ENCODE measurements at places on chromosomes 1 and 21.

GRCh38 chr21:26154753-26155152 lies 15.8 kb downstream of the APP start:
- DNase-seq = no peak

DNA sequence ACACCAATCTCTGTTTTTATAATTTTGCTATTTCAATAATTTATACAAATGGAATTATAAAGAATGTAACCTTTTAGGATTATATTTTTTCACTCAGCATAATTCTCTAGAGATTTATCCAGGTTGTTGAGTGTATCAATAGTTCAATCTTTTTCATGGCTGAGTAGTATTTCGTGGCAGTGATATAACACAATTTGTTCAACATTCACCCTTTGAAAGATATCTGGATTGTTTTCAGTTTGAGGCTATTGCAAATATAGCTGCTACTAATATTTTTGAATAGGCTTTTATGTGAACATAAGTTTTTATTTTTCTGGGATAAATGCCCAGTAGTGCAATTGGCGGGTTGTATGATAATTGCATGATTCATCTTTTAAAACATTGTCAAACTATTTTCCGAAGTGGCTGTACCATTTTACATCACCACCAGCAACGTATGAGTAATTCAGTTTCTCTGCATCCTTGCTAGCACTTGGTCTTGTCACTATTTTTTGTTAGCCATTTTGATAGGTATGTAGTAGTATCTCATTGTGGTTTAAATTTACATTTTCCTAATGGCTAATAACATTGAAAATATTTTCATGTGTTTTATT lies 55.6 kb upstream of the ABCD3 start:
- no peak for DNase-seq

DNA sequence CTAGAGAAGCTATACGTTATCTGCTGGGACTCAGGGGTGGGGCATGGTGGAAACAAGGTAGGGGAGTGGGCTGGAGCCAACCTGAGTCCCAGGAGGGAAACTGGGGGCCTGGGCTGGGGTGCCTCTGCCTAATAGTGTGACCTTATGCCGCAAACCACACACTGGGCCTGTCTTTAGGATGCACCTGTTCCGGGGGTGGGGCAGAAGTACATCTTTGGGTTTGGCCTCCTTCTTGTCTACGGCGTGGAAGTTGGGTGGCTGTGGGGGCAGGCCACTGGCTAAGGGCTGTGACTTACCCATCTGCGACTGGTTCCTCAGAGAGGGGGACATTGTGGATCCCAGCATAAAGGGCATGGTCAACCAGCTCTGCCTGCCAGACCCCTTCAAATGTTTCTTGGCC lies 44.2 kb downstream of the FAAH start:
- no peak for DNase-seq

- peak; percentile 83 for DNase-seq
Observed at GRCh38 chr1:244322791-244323521, 128.8 kb downstream of the ADSS2 start.

GRCh38 chr1:46689356-46689755 lies 17.7 kb downstream of the TEX38 start:
- DNase-seq = no peak

DNA sequence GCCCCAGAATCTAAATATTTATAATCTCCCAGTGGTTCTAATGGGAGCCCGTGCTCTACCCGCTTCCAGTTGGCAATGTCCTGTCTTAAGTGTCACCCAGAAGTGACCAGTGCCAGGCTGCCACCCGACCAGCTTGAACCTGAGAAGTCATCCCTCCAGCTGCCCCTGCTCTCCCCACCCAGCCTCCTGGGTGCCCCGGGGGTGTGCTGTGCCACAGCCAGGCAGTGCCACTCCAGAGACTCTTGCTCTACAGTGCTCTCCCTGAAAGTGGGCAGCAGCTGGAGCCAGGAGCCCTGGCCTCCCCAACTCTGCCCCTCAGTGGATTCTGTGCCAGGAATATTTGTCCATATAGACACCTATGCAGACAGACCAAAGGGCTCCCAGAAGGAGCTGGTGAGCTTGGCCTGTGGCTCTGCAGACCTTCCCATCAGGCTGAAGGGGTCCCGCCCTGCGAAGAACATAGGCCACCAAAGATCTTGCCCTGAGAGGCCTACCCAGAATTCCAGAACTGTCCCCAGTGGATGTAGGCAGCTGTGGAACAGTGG lies 9.0 kb upstream of the EPS8L3 start:
- no peak for DNase-seq

DNA sequence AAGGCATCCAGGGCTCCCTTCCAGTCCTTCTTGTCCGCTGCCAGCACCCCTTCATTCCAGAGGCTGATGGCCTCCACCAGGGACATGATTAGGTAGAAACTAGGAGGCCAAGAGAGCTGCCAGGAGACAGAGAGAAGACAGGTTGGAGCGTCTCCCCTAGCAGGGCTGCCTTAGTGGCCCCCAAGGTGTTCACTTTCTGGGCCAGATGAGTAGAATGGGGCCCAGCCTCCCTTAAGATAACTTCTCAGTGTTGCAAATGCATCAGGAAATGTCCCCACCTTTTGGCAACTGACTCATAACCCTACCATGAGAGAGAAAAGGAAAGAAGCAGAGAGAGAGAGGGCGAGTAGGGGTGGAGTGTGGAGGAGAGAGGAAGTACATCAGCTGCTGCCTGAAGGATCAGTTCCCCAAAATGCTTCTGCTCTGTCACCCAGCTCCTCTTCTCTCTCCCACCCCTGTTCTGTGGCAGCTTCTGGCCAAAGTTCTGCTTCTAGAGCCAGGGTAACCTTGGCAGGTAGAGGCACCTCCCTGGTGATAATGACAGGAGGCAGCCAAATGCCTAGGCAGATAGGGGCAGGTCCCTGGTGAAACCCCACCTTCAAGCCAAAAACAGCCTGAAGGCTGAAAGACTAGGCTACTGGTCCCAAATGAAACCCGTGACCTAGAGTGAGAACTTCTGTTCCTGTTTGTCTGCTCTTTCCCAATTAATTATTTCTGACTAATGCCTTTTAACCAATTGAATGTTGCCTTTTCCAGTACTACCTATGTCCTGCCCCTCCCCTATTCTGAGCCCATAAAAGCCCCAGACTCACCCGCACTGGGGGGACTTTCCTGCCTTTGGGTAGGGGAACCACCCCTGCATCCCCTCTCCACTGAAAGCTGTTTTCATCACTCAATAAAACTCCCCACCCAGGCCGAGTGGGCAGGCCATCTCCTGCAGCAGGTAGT lies at the start of gene NCF2:
Gene NCF2 (minus strand): TSS at position 216 of the 948 bp plus-strand sequence. CDS start 130 bp downstream, at position 86.
- no peak for DNase-seq

DNA sequence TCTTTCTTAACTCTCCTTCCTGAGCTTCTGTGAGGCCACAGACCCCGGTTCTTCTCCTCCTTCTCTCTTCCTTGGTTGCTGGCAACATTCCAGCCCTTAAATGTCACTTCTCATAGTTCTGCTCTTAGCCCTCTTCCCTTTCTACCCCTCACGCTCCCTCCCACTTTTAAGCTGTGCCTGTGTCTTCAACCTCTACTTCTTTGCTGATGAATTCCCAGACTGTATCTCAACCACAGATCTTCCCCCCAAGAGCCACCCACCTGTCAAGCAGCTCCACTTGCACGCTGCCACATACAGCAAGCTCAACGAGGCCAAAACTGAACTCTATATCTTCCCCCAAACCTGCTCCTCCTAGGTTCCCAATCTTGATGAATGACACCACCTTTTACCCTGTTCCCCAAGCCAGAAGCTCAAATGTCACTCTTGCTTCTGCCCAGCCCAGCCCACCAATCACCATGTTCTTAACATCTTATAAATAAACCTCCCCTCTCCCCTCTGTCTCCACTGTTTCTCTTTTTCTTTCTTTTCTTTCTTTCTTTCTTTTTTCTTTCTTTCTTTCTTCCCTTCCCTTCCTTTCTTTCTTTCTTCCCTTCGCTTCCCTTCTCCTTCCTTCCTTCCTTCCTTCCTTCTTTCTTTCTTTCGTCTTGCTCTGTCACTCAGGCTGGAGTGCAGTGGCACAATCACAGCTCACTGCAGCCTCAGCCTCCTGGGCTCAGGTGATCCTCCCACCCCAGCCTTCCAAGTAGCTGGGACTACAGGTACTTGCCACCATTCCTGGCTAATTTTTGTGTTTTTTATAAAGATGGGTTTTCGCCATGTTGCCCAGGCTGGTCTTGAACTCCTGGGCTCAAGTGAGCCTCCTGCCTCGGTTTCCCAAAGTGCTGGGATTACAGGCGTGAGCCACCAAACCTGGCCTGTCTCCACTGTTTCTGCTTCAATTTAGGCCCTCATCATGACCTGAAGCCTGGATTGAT lies 19.8 kb upstream of the PTP4A2 start:
- DNase-seq = no peak

DNA sequence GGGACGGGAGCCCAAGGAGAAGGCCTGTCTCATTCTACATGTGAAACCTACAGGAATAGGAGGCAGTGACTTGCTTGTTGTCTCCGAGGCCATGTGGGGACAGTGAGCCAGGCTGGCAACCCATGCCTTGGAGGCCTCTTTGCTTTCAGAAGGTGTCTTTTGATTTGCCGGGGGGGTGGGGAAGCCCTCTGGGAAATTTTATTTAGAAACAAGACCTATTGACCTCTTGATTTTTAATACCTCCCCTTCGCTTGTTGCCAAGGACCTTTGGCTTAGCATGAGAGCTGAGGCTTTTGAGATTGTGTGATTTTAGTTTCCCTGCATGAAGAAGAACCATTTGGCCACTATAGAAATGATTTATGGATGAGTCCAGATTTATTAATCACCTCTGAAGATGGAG lies 4.1 kb downstream of the ARMH1 start:
- no peak for DNase-seq

- DNase-seq = no peak
Observed at GRCh38 chr1:43274125-43274803, 4.5 kb downstream of the TMEM125 start.

DNA sequence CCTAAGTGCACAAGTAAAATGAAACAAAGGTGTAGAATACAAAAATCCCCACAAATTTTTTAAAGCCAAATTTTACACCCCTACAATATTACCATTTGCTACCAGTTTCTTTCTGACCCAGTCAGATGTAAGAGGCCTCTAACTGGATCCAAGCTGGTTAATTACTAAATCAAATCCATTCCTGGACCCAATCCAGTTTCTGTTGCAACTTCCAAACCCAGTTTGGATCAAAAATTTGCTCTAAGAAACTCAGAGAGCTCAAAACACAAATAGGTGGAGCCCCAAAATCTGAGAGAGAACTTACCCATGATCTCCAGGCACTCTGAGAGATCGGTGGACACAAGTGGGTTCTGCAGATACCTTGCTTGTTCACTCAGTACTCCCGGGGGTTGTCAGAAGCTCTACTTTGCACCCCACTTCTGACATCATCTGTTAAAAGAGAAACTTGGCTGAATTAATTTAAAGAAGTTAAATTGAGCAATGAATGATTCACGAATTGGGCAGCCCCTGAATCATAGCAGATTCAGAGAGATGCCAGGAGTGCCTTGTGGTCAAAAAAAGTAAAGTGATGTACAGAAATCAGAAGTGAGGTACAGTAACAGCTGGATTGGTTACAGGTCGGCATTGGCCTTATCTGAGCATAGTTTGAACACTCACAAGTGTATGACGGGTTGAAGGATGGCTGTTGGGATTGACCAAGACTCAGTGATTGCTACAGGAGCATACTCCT lies 448.0 kb downstream of the KCNT2 start:
- DNase-seq = peak; percentile 20

GRCh38 chr21:41717573-41718330 lies 49.1 kb downstream of the RIPK4 start:
- DNase-seq = no peak

DNA sequence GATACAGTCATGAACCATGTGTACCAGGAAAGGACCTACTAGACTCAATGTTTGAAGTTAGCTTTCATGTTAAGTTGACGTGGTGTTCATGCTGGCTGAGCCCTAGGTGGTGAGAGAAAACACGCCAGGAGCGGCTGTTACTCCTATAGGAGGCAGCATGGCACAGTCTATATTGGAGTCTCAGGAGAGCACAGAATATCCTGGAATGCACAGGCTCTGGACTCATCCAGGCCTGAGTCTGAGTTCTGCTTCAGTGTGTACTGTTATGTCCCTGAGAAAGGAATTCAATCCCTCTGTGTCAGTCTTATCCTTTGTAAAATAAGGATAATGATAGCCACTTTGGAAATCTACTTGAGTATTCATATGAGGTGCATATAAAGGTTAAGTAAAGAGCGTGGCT lies 41.2 kb downstream of the DPT start:
- DNase-seq = no peak

GRCh38 chr1:55153031-55153430 lies 62.1 kb downstream of the USP24 start:
- no peak for DNase-seq

- no peak for DNase-seq
Observed at GRCh38 chr1:39016604-39017171, 9.5 kb upstream of the NDUFS5 start.

DNA sequence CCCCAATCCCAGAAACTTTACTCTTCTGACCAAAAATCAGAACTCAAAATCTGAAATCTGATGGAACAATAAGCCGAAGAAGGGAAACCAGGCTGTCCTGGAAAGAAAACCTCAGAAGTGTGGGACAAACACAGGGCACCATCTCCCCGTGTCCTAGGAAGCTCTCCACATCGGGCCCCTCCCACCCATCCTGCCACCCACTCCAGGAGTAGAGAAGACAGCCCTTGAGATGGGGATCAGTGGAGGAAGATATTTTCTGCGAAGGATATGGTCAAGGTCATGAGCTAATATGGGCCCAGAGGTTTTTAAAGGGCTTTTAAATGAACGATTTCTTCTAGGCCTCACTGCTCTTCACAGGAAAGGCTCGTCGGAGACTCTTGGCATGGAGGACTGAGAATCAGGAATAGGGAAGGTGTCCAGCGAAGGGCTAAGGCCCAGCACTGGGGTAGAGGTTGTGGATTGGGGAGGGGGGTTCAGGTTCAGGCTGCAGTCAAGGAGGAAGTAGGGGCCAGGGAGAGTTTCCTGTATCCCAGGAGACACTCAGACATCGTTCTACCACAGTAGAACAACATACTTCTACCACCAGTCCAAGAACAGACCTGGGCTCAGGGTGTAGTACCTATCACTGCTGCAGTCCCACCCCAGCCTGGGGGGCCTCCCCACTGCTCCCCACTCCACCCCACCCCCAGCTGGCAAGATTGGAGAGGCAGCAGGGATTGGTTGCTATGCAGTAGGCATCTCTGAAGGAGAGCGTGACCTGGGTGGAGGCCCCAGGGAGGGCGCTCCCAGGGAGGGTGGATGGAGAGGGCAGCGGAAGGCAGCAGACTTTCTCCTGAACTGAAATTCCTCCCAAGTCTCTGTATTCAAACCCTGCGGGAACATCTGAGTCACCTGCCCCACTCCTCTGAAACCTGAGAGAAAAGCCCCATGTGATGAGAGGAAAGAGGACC lies 1.2 kb upstream of the S100A5 start:
- DNase-seq = no peak

GRCh38 chr1:235327559-235328270 lies at the start of gene ARID4B:
TSS of gene ARID4B (minus strand) at chr1:235328179. CDS start at chr1:235326919, 1,260 bp downstream.
- DNase-seq = no peak

- DNase-seq = no peak
Observed at GRCh38 chr1:81221564-81221963, 579.2 kb upstream of the ADGRL2 start.
